Stimulated activated naive CD4-positive, alpha-beta T cell (primary cell): ENCODE measurements at places on chromosomes 3 and 15.

DNA sequence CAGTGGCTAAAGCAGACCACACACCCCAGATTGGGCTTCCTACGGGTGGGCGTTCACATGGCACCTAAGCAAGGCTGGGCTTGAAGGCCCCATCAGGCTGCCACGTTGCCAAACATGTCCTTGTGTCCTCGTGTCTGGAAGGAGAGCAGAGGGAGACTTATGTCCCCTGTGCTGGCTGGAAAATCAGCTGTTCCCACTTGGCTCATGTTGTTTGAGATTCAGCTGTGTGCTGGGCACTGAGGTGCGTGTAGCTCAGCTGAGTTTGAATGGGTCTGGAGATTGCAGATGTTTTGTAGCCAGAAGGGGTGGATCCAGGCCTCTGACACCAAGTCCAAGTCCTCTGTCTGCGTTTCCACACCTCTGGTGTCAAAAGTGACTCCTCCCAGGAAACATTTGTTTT, 34.6 kb downstream of the RLBP1 start:
- DNase-seq, result no peak

DNA sequence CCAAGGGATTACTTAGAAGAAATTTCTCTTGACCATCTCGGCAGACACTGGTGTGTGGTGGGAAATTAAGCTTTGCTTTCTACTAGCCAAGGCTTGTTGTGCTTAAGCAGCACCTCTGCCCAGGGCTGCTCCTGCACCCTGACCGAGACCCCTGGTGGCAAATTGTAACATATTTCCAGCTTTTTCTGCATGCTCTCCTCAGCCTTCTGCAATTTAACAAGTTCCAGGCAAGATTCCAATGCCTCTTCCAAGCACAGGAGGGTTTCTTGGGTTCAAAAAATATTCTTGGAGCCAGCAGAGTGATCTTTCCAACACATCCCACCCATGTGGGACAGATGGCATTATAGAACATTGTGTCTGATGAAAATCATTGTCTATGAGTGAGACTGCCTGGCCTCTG, 210.5 kb downstream of the CLSTN2 start:
- no peak for DNase-seq

- peak; percentile 40 for DNase-seq
Measured at GRCh38 chr3:142987080-142987700, 14.2 kb upstream of the U2SURP start.

GRCh38 chr3:50262778-50263177, 6.2 kb upstream of the SEMA3B start:
- DNase-seq, result no peak

DNA sequence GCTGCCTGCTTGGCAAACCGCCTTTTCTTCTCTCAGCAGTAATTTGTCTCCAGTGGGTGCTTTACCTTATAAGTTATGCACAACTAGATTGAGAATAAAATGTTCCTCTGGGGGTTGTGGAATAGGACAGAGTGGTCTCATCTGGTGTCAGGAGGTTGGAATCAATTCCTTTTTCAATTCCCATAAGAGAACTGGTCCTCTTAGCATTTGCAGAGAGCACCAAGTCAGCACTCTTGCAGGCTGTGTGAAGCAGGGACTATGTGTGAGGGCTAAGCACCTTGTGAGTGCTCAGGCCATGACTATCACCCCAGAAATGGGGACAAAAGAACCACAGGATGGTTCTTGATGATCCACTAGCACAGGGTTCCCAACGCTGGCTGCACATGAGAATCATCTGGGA, 163.6 kb upstream of the UMPS start:
- DNase-seq, result no peak

DNA sequence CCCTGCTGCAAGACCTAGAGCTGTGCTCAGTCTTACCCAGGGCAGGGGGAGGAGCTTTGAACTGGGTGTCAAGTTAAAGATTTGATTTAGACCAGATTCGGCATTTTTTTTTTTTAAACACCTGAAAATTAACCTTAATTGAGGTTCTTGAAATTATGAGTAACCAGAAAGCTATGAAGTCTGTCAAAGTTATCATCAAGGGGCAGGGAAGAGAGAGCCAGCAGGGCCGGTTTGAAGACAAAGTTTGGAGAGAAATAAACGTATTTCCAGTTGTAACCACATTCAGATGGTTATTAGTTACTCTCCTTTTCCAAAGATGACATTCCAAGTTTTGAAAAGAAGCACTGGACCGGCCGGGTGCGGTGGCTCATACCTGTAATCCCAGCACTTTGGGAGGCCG, 12.0 kb downstream of the TMEM266 start:
- no peak for DNase-seq

- peak; percentile 36 for DNase-seq
Measured at GRCh38 chr15:43826508-43827341, at the start of gene WDR76. Gene WDR76, plus strand, starts transcription at chr15:43827002. Its CDS starts 31 bp downstream, at chr15:43827033.

DNA sequence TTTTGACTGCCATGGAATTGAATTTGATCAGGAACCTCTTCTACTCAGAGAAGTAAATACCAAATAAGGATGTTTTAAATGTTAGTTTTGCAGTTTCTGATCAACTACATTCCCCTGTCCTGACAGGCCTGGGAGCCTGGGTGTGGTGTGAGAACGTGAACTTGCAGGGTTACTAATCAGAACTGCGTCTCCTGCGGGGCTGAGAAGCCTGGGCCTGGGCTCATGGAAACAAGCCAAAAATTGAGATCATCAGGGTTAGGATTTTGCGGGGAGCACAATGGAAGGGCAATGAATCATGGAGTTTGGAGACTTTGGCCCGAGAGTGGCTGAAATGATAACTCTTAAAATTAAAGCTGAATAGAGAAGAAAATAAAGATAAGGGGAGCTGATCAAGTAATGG, 47.8 kb upstream of the C3orf70 start:
- DNase-seq, result no peak

GRCh38 chr3:141257961-141258360, 26.3 kb downstream of the PXYLP1 start:
- no peak for DNase-seq

- DNase-seq, result no peak
Measured at GRCh38 chr3:63945558-63946096, 33.4 kb upstream of the SCAANT1 start.

- DNase-seq, result no peak
Measured at GRCh38 chr3:169400874-169401273, 262.6 kb downstream of the MECOM start.

DNA sequence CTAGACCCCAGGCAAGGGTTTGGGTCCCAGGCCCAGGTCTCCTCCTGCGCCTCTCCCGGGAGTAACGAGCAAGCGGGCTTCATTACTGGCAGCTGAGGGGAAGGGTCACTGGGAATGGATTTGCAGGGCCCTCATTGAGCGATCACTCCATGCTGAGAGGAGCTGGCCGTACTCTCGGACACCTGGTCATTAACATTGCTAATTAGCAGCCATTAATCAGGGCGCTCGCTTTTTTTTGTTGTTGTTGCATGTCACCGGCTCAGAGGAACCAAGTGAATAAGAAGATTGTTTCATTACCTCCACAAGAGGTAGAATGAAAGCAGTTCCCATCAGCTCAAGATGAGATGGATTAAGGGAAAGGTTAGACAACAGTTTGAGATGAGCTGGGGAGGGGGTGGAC, 293.0 kb upstream of the ATP11B start:
- DNase-seq, result no peak

GRCh38 chr3:175489406-175489805, 630.3 kb downstream of the NAALADL2 start:
- DNase-seq, result no peak

DNA sequence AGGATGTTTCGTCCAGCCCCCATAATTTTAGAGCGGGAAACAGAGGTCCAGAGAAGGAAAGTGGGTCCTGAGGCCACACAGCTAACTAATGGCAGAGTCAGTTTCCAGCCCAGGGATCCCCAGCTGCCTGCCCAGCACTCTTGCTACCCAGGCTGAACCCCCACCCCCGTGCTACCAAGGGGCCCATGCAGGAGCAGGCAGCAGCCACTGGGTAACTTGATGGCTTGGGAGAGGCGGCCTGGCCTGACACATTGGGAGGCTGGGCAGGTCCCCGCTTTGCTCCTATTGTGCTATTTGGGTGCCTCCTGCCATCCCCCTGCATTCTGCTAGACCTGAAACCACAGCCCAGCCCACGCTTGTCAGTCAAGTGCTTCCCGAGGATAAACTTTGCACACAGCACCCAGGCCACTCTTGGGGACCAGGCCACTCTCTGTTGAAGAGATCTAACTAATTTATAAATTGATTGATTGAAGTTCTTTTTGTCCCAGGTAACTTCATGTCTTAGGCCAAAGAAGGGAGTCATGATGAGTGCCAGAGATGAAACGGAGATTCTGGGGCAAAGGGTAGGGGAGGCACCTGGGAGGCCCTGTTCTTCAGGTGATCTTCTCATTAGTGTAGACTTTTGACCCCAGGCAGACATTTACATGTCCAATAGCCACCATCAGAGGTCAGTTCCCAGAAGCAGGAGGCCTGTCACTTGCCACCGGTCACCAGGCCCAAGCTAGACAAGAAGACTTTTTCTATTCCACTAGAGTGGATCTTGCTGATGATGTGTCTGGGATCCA, 7.0 kb downstream of the PAK6 start:
- DNase-seq, result no peak

- no peak for DNase-seq
Measured at GRCh38 chr15:74229686-74230085, 6.4 kb upstream of the CCDC33 start.
